ENCODE measurements at places on chromosomes 7 and 10.

GRCh38 chr10:110008518-110009339 is 945 bp downstream of the ADD3 start:
- DNase-seq, result peak; percentile 37

- DNase-seq, result no peak
These were observed 3.4 kb upstream of the LFNG start for GRCh38 chr7:2516194-2516555.

- no peak for DNase-seq
These were observed 12.8 kb downstream of the OR2F1 start for GRCh38 chr7:143967398-143967797.

DNA sequence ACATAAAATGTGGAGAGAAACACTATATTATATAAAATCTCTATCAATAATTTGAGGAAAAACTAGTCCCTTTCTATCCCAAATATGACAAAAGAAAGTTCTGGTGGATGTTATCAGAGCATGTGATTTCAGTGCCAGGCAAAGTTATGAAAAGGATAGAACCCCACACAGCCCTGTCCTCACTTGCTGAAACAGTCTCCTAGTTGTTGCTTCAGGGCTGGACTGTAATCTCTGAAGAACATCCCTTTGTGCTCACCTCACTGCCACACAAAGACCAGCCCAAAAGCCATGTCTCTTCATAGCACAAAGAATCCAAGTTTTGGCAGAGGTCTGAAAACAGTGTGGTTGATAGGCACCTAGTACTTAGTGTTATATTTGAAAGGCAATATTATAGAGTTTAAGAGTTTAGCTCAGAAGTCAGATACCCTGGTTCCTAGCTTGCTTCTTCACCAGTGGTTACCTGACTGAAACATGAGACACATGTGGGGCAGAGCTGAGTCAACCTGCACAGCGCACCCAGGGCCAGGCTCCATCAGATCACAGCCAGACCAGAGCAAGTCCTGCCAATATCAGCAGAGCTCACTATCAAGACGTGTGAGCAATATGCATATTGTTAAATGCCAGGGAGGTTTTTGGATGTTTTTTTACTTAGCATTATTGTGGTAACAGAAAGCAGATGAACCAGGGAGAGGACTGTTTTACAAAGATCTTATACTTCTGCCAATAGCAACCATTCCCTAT is 25.0 kb downstream of the CYP3A7 start:
- no peak for DNase-seq

DNA sequence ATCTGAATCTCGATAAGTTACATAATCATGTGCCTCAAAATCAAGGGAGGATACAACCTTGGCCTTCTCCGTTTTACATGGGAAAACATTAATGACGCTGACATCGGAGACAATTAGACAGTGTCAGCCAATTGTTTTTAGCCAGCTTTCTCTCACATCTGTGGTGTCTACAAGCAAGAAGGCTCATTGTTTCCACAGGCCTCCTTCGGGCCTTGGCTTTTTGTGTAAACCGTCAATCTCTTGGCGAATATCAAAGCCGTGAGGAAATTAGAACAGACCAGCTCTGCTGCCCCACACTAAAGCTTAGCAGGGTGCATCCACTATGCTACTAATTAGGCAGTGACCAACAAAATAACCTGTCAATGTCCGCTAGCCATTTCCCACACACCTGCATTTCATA is 43.2 kb downstream of the VAX1 start:
- peak; percentile 79 for DNase-seq

DNA sequence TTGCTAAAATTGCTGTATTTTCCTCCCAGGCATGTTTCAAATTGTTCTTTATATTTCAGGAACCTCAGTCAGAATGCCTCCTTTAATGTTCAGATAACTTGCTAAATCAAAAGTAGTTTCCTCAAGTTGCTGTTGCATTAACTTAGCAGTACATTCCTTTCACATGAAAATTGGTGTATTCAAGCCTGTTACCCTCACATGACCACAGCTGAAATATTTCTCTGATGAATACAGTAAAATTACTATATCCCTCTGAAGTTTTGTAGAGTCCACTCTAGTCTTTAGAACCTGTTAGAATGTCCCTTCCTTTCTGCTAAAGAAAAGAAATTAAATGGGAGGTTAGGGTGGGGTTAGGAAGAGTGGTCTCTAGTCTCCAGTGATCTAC is 24.5 kb upstream of the C1GALT1 start:
- DNase-seq, result no peak
